ENCODE measurements at places on chromosomes 1 and 21.

DNA sequence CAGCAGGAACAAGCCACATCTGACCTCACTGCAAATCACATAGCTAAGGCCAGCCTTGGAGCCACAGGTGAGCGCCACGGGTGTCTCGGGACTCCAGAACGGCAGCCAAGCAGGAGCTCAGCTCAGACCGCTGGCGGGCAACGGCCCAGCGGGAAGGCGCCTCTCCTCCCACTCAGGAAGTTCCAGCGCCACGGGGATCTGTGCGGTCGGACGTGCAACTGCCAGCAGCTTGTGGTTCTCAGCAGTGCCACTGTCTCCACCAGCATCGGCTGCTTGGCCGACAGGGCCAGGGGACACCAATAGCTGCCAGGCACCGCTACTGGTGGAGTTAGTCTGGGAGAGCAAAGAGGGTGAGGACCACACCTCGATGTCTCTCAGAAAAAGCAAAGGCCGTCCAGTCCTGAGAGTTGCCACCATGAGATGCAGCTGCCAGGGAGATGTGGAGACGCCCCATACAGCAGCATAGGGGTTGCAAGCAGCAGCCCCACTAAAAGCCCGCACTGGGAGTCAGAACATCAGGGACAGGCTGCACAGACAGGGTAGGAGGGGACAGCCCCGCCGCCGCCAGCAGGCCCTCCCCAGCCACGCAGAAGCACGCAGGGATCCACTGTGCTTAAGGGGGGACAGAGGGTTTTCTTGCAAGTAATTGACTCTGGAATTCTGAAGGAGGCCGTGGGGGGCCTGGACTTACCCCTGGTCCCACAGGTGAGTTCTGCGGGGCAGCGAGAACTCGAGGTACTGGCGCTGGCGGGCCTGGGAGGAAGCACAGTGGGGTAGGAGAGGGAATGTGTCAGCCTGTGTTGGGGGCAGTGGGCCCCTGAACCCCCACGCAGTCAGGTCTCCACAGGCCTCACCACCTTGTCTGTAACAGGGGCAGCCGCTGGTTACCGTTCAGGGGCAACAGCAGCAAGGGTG is 83.5 kb downstream of the NPHP4 start:
- no peak for DNase-seq

- no peak for DNase-seq
Observed at GRCh38 chr1:221644145-221644448, 97.8 kb downstream of the DUSP10 start.

GRCh38 chr1:36802018-36802417 is 232.3 kb downstream of the GRIK3 start:
- no peak for DNase-seq

DNA sequence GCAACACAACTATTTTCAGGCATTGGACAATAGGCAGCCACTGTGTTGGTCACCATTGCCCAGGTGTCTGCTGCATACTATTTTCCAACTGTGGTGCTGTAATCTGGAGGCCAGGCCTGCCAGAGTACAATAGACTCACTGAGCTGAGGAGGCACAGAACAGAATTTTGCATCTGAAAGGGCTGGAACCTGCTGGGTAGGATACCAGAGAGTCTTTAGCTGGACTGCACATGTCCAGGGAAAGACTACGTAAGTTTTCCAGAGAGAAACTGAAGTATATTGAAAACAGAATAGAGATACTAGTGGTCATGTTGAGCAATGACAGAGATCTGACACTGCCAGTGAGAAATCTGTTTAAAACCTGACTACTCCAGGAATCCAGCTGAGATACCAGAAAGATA is 200.8 kb downstream of the RASAL2 start:
- DNase-seq: no peak

DNA sequence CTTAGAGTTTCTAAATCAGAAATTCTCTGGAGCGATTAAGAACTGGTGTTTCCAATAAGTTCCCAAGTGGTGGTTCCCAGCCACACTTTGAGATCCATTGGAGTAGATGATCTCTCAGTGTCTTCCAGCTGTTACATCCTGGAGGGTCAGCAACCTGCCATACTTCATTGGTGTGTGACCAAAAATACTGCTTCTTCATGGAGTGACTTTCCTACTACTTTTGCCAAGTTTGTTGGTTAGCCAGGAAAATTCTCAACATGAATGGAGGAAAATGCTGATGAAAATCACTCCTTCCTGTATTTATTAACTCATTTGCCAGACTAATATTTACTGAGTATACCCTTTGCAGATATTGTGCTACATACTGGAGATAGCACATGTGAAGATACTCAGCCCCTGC is 186.1 kb downstream of the FGGY start:
- DNase-seq: no peak
